Activated CD8-positive, alpha-beta memory T cell treated with anti-CD3 and anti-CD28 coated beads, Interleukin-2, amount 10 ng/mL, durations not matched to agents 7 days and 5 days (primary cell): ENCODE measurements at places on chromosomes 1 and 21.

GRCh38 chr21:28074676-28075075, 918.0 kb downstream of the LTN1 start:
- no peak for DNase-seq

GRCh38 chr1:186783193-186783592, 45.6 kb upstream of the PLA2G4A start:
- DNase-seq, result no peak

DNA sequence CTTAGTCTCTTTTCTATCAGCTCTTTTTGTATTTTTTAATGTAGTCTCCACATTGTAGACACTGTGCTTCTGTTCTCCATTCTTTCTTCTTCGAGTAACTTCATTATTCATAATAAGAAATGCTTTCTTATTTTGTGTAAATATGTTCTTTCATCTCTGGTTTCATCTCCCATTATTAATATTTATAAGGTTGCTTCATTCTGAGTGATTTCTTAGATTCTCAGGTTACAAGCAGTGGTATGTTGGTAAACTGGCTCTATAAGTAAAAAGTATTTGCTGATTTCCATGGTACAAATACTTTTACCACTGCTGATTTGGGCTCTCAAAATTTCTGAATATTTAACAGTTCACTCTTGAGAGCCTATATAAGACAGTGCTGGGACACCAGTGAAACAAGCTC, 81.3 kb downstream of the CDC14A start:
- DNase-seq, result no peak

DNA sequence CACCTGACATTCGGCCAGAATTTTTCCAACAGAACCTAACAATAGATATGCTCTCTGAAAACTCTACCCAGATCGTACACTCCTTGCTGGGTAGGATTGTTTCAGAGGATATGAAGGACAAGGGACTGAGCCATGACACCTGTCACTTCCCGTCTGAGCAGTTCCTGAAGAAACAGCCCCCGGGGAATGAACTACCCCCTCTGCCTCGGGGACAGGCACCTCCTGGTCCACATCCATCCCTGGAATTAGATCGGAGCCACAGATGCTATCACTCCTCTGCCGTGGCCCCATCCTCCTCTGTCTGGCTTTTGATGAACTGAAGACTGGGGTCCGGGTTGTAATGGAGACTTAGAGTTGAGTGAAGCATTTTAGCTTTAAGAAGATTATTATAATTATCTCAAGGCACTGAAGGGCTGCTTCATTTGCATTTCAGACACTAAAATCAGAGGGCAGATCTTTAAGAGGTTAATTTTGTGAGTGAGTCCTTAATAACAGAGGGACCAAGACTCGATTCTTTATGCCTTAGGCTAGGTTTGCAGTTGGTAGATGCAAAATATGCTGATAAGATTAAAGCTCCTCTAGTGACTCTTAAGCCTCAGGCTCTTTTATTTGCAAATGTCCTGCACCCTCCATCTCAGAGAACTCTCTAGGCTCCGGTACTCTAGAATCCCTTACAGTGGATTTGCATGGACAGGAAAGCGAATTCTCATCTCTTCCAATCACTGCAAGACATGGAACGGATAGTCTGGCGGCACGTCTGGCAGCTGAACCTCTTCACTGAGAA, 333.8 kb downstream of the KIF26B start:
- no peak for DNase-seq

DNA sequence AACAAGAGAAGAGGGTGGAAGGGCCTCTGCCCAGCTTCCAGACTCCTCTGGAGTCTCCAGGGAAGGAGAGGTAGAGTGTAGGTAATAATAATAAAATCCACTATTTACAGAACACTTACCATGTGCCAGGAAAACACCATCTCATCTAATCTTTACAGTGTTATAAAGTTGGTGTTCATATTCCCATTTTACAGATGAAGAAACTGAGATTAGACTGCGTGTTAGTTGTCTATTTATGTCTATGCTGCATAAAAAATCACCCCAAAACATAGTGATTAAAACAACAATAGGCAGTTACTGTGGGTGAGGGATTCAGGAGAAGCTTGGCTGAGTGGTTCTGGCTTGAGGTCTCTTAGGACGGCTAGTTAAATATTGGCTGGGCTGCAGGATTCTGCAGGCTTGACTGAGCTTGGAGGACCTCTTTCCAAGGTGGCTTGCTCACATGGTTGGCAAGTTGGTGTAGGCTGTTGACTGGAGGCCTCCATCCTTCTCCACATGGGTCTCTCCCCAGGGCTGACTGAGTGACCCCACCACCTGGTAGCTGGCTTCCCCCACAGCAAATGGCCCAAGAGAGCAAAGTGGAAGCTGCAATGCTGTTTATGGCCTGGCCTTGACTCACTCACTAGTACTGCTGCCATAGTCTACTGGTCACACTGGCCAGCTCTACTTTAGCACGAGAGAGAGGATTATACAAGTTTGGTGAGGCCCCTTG, 6.5 kb upstream of the ALX3 start:
- DNase-seq, result no peak

DNA sequence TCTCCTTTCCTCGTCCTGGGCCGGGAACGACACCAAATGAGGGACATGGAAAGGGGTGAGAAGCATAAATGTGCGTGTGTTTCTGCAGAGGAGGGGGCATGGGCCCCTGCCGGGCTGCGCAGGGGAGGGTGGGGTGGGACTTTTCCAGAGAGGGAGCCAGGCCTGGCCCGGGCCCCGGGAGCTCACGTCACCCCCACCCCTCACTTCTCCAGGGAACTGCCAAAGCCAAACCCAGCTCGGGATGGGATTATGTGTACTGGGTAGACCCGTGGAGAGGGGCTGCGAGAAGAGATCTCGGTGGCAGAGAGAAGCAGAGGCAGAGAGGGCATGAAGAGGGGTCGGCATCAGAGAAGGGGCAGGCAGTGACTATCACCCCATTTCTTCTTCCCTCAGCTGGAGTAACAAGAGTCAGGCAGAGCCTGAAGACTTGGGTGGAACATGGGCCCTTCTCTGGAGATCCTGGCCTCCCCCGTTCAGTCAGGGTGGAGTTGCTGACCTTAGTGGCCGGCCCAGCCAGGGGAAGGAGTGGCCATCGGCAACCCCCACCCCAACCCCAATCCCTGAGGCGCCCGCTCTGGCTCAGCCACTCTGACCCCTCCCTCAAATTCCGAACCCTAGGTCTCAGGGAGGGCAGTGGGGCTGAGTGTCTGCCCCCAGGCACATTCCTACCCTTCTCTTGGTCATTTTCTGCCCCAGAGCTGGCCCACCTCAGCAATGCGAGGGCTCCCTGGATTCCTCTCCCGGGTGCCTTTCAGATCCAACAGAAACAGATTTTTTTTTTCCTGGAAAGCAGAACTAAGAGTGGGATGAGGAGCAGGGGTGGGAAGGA, 1.2 kb downstream of the ADAMTSL4 start:
- no peak for DNase-seq

DNA sequence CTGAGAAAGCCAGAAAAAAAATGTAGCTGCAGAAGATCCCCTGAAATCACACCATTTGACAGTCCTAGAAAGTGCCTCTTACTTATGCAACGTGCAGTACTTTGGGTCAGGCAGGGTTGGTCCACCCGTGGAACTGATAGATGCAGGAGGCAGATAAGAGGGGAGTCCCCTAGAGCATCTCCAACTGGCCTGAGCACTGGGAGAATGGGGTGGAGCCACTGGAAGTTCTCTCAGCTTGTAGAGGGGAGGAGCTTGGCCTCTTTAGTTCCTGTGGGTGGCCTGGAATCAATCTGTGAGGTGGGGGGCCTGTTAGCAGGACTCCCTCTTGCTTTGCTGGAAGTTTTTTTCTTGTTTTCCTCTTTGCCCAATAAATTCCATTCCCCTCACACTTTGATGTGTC, 335.7 kb upstream of the NCAM2 start:
- no peak for DNase-seq

- no peak for DNase-seq
Measured at GRCh38 chr1:31875636-31876236, 59.9 kb upstream of the SPOCD1 start.

DNA sequence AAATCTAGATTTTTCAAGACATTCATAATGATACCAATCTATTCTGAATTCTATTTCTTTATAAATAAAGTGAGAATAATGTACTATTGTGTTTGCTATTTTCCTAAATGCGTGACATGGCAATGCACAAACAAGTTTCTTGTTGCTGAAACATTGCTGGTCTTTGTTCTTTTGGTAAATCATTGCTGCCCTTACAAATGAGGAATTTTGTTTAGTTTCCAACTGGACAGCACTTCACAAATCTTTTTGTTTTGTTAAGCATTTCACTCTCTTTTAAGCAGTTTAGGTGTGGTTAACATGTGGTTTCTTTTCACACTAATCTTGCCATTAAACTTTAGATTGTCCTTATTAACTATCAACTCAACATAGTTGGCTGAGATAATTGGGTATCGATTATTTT, 94.6 kb downstream of the LRRC7 start:
- no peak for DNase-seq

GRCh38 chr1:153434746-153435455, 18.6 kb downstream of the S100A7A start:
- DNase-seq, result no peak

GRCh38 chr21:36501589-36501892, 21.6 kb upstream of the CLDN14 start:
- no peak for DNase-seq

DNA sequence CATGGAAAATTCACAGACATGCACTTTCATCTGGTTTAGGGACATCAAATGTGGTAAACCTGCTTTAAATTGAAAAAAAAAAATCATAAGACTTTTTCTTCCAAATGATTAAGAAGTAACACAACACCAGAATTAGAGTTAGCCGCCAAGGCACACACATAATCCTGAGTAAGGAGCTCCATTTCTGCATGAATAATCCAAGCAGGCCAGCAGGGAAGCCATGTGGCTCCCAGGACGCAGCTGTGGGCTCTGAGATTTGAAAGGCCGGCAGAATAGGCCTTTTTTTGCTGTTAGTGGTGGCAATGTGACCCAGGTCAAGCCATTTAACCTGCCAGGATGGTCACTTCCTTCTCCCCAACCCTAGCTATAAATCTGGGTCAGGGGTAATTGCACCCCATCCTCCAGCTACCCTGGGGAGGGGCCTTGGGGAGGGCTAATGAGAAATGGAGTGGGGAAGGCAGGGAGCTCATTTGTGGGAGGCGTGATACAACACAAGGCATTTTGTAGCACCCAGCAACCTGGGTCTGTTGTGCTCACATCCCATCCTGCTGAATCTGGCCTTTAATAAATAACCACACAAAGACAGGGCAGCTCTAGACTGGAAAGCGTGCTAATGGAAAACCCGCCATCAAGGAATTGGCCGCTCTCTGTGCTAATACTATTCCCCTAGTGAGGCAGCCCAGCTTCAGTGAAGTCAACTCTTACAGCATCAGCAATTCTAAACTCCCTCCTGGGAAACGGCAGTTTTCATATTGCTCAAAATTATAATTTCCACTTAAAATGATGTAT, 178.5 kb downstream of the RHOU start:
- DNase-seq, result no peak

DNA sequence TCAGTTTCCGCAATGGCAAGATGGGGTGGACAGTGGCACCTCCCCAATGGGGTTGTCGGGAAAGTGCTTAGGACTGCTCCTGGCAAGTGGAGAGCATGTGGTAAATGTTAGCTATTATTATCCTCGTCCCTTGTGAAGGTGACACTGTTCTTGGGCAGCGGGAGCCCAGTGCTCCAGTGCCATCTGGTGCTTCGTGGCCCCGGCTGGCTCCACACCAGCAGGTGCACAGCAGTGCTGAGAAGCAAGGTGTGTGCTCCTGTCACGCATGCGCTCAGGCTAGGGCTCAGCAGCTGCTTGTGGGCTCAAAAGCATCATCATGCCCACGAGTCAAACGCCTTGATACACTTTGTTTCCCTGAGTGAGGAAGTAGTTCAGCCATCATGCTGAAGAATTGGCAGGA, 24.9 kb upstream of the KCNC4 start:
- DNase-seq, result no peak

GRCh38 chr1:171753685-171754352, 12.0 kb upstream of the VAMP4 start:
- no peak for DNase-seq

DNA sequence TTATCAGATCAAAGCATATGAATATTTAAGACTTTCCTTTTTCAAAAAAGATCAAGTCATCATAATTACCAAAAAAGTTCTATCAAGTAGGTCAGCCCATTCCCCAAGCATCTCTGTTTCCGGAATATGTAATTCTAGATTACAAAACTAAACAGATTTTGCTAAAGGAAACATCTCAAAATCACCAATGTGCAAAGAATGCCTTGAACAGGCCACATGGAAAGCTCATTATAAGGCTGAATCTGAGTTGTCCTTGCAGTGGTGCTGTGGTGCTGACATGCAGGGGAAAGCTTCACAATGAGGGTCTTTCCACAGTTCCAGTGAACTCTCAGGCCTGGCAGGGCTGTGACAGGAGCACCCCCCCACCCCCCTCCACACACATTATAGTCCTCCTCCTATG, 240.9 kb downstream of the OMA1 start:
- DNase-seq, result no peak

GRCh38 chr1:25432749-25433388, 2.2 kb downstream of the MACO1 start:
- no peak for DNase-seq

GRCh38 chr21:35924714-35925301, 135.5 kb downstream of the SETD4 start:
- no peak for DNase-seq

DNA sequence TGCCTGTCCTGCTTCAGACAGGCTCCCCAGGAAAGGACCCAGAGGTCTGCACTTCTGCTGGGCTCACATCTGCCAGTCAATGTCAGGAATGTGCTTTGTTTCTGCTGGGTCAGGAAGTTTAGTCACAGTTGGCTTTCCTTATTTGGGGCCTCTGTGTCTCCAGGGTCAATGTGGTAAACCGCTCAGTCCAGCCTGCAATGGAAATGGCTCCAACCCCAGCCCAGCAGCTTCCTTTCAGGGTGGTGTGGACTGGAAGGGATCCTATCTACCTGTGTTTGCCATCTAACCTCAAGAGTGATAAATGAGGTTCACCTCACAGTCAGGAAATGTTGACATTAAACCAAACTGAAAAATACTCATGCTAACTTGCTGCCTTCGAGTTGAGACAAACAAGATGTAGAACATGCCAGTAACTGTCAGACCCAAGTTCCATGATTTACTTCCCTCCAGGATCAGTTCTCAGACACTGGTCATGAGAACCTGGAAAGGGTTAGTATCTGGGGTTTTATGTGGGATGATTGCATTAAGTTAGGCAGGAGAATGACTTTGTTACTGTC, 20.3 kb downstream of the ENO1 start:
- DNase-seq, result peak; percentile 79

DNA sequence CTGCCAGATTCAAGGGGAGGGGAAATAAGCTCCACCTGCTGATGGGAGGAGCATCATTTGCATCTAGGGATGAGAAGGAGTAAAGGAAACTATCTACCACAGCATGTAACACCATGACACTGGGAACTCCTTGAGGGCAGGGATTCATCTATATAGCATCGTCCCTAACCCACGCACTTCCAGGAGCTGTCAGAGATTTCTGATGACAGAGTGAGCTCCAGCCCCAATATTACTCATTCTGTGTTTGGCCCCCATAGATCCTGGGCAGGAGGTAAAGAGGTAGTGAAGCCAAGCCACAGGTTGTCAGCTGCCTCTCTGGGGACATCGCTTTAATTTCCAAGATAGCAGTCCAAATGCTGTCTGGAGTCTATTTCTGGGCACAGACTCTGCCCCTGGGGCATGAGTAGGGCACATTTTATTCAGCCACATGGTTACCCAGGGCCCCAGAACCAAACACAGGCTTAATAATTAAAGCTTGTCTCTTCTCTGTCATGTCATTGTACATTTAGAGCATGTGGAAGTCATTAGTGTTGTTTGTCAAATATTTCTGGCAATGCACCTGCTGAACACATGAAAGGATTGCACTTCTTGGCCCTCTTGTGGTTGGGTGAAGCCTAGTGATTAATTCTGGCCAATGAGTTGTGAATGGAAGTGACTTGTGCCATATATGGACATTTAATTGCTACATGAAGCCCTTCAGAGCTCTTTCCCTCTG, 105.9 kb upstream of the POU3F1 start:
- no peak for DNase-seq
